Fibroblast of skin of left biceps (primary cell): ENCODE measurements at places on chromosomes 12 and 14.

DNA sequence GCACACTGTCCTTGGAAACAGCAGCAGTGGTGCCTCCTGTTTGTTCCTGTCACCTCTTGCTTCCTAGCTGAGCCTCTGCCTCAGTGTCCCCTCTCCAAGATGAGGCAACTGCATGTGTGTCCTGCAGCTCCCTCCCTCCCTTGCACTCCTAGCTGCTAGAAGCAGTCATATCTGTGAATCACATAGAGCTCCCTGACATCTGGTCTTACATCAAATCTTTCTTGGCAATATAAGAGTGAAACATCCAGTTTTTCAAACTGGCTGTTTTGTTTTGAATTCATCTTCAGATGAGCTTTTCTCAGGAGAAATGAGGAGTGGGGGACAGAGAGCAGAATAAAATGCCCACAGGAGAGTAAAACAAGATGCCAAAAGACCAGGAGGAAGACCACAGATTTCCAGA lies 103.7 kb downstream of the VCPKMT start:
- no peak for DNase-seq

GRCh38 chr12:84624601-84625000 lies 288.0 kb downstream of the SLC6A15 start:
- no peak for DNase-seq

GRCh38 chr12:98796745-98797144 lies 151.7 kb downstream of the APAF1 start:
- no peak for DNase-seq

DNA sequence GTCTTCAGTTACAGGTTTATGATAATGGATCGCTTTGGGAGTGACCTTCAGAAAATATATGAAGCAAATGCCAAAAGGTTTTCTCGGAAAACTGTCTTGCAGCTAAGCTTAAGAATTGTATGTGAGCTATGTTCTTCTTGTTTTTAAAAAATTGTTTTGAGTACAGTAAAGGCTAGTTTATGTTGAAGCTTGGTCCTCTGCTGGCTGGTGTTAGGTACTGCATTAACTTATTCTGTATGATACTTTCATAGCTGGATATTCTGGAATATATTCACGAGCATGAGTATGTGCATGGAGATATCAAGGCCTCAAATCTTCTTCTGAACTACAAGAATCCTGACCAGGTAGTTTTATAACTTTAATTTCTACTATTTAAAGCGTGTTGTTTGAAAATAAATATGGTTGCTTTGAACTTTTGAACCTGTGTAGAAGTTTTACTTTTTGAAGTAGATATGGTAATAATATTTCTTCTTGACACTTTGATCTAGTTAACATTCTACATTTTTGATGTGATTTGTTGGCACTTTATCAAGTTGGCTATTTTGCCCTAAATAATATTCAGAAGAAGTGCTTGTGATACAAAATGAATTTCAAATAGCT lies 55.7 kb downstream of the VRK1 start:
- peak; percentile 28 for DNase-seq
